Mesenchymal stem cell (in vitro differentiated cells and primary cell): ENCODE measurements at places on chromosomes 2 and 18.

DNA sequence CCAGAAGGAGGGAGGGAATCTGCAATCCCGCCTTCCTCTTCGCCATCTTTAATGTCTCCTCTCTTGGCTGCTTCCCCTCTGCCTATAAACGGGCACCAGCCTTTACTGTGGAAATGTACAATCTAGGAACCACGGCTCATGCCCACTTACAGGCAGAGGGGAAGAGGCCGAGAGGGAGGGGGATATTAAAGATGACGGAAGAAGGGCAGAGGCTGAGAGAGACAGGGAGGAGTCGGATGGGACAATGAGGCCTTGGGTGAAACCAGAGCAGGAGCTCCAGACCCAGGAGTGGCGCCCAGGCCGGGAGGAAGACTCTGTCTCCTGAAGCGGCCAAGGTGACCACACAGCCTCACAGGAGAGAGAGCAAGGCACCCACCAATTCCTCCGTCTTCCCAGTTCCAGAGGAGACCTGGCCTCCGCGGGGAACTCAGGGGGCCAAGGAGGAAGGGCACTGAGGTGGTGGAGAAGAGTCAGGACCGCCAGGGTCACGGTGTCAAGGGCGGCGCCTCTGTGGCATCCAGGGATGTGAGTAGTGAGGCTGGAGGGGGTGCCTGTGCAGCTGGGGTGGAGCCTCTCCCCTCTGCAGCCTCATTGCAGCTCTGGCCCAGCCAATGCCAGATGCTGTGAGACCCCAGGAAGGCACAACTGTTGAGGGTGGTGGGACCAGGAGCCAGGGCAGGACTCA is 67.8 kb downstream of the CIB4 start:
- DNase-seq, result no peak

GRCh38 chr2:65232636-65233035 is 5.0 kb downstream of the ACTR2 start:
- DNase-seq, result peak; percentile 60

GRCh38 chr2:210092791-210093190 is 78.4 kb downstream of the KANSL1L start:
- DNase-seq, result no peak

DNA sequence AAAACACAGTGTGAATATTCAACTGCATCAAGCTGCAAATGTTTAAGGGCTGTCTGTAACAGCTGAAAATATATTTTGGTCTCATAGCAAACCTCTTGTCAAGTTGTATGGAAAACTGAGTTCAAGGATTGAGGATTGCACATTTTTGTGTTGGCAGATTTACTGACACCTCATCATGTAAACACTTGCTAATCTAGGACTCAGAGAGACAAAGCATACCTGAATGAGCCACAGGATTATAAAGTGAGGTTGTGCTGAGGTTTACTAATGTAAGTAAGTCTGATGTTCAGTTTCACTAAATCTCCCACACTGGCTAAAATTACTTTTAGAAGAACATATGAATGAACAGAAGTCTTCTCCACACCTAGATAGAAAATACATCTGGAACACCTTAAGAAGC is 1993.1 kb upstream of the CELF4 start:
- no peak for DNase-seq

DNA sequence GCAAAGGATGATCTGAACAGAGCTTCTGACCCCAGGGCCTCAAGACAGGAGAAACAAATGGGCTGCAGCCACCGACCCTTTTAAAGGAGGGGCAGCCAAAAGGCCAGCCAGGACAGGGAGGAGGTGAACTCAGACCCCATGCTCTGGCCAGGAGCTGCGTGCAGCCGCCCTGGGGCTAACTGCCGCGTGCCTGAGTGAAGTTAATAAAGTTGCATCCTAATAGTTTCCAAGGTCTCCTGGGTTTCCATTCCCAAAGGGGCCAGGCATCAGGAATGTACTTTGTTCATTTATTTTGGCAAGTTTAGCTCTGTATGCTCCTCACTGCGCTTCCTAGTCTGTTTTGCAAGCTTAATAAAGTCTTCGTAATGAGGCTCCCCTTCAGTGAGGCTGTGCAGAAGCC is 60.7 kb downstream of the EN1 start:
- DNase-seq, result no peak

DNA sequence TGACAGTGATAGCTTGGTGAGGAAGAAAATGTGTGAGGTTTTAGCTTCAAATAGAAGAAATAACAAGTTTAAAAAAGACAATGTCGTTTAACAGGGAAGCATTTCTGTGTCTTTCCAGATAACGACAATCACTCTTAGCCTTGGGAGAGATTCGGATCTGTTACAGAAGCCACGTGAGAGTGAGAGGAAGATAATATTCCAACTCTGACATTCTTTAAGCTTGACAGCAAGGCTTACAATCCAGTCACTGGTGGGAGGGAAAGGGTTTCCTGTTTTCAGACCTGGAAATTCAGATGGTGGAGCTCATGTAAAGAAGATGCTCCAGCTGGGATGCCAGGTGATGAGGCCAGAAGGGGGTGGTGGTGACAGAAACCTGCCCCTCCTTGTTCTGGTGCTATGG is 30.8 kb downstream of the FBXO48 start:
- DNase-seq, result no peak

- no peak for DNase-seq
Measured at GRCh38 chr2:235445116-235445515, 48.7 kb upstream of the AGAP1 start.

DNA sequence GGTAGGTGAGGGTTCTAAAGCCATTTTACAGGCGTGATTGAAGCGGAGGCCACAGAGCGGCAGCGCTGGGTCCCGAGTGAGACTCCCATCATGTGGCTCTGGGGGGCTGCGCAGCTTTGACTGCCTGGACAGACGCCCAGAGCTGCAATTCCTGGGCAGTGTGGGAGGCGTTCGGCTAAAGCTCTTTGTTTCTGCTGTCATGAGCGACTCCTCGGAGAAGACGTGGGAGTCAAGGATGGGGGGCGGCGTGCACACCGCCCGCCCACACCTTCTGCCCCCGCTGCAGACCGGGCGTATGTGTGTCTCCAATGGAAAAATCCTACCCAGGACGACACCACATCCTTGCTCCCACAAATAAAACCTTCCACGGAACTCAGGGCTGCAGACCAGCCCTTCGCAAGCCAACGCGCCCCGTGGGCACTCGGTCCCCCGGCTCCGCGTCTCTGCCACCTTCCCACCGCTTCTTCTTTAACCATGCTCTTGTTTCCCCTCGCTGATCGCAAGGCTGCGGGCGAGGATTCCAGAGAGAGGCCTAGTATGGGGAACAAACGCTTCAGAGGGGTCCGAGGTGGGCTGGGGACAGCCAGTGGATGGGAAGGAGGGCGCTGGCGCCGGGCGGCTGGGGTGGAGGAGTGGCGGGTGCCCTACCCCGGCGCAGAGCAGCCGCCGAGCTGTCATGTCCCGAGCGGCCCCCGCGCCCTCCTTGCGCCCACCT is 680 bp upstream of the LBH start:
- peak; percentile 46 for DNase-seq

GRCh38 chr2:235135990-235136561 is 184.3 kb downstream of the SH3BP4 start:
- peak; percentile 81 for DNase-seq
